ENCODE measurements at places on chromosomes 12 and 14.

- H3K4me1 ChIP-seq, result peaks cover 4% of the 10 kb centered on the region
- H3K36me3 ChIP-seq, result no peaks in the 10 kb centered on the region
- H3K4me3 ChIP-seq, result no peak overlapping the region
- DNase-seq, result no peak
- no peak overlapping the region for H3K27ac ChIP-seq
- H3K27me3 ChIP-seq, result no peaks in the 10 kb centered on the region
Observed at GRCh38 chr14:99423434-99423833, 57.2 kb downstream of the SETD3 start.

GRCh38 chr12:76901628-76902380 lies 23.0 kb upstream of the CSRP2 start:
- H3K27me3 ChIP-seq, result no peaks in the 10 kb centered on the region
- H3K36me3 ChIP-seq, result no peaks in the 10 kb centered on the region
- DNase-seq, result no peak

GRCh38 chr12:99977550-99977949 lies 7.2 kb downstream of the ANKS1B start:
- DNase-seq, result no peak
- H3K27ac ChIP-seq, result no peak overlapping the region
- no peaks in the 10 kb centered on the region for H3K36me3 ChIP-seq
- peaks cover 12% of the 10 kb centered on the region for H3K4me1 ChIP-seq
- H3K27me3 ChIP-seq, result no peaks in the 10 kb centered on the region

DNA sequence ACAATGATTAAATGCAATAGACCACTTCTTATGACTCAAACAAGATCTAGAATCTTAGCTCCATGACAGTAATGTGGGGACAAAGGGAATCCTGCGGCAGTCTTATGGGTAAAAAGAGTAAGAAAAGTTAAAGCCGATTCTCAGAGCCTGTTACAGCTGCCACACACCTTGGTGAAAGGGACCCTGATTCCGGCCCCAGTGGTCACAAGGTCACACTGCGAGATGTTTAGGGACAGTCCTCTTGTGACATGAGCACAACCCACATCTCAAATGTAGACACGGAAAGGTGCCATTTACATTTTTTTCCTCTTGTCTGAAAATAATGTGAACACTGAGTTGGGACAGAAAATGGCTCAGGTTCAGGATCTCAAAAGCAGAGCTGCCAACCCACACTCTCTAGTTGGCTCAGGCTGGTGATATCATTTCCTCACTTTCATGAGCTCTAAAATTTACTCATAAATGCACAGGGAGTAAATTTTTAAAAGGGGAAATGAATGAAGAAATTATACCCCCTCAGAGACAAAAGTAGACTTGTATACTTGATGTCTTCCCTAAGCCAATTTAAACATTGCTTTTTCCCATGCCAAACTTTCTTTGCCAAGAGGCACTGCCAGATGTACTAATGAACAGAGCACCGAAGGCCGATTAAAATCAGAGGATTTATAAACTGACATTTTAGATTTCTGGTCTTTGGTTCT lies 113.1 kb upstream of the OVCH1 start:
- H3K36me3 ChIP-seq, result no peaks in the 10 kb centered on the region
- no peaks in the 10 kb centered on the region for H3K4me1 ChIP-seq
- no peak for DNase-seq
- H3K27me3 ChIP-seq, result no peaks in the 10 kb centered on the region

GRCh38 chr14:61504901-61505300 lies 183.5 kb downstream of the PRKCH start:
- no peaks in the 10 kb centered on the region for H3K27me3 ChIP-seq
- peaks cover 8% of the 10 kb centered on the region for H3K4me1 ChIP-seq
- DNase-seq, result no peak
- H3K36me3 ChIP-seq, result no peaks in the 10 kb centered on the region

DNA sequence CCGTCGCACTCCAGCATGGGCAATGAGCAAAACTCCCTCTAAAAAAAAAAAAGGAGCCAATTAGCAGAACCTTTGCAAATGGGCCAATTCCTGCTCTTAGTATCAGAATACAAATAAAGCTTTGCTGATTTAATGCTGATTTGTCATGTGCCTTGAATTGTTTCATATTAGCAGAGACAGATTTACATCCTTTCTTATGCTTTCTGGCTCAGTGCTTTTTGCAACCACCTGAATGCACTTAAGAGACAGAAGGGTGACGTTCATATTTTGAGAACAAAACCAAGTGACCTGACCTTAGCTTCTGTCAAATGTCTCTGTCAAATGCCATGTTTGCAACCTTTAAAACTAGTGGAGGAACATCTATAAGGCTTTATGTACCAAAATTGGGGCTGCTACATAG lies 43.8 kb upstream of the YAF2 start:
- no peak for DNase-seq
- H3K27ac ChIP-seq, result no peak overlapping the region
- no peaks in the 10 kb centered on the region for H3K27me3 ChIP-seq

- no peaks in the 10 kb centered on the region for H3K27me3 ChIP-seq
- no peak for DNase-seq
- H3K36me3 ChIP-seq, result no peaks in the 10 kb centered on the region
- no peaks in the 10 kb centered on the region for H3K4me1 ChIP-seq
Observed at GRCh38 chr12:13326076-13326475, 129.6 kb downstream of the EMP1 start.

- peaks cover 6% of the 10 kb centered on the region for H3K4me1 ChIP-seq
- no peak overlapping the region for H3K4me3 ChIP-seq
- H3K36me3 ChIP-seq, result no peaks in the 10 kb centered on the region
Observed at GRCh38 chr14:54730156-54730961, 163.4 kb downstream of the SAMD4A start.

GRCh38 chr14:68718023-68718990 lies 74.6 kb downstream of the ZFP36L1 start:
- H3K36me3 ChIP-seq, result no peaks in the 10 kb centered on the region
- H3K27me3 ChIP-seq, result no peaks in the 10 kb centered on the region
- no peak overlapping the region for H3K4me3 ChIP-seq
- no peaks in the 10 kb centered on the region for H3K4me1 ChIP-seq
- DNase-seq, result no peak
- no peak overlapping the region for H3K27ac ChIP-seq

GRCh38 chr12:68745376-68745903 lies 536 bp upstream of the SLC35E3 start:
- peaks cover 17% of the 10 kb centered on the region for H3K36me3 ChIP-seq
- peaks cover 15% of the 10 kb centered on the region for H3K4me1 ChIP-seq
- H3K4me3 ChIP-seq, result peak overlapping the region; percentile 73
- no peak for DNase-seq

DNA sequence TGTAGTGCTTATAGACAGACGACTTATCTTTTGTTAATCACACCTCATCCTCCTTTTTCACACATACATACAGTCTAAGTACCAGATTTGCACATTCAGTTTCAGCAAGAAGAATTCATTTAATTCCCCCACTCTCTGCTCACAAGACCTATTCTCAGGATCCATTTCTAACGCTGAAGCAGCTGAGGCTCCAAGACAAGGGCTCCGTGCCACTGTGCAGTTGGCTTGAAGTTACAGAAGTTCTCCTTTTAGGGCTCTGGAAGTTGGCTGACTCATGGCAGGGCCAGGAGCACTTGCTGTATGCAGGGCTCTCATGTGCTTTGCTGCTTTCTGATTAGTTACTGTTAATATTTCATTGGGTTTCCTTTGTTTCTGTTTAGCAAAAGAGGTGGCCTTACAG lies 1566.9 kb upstream of the TMEM132C start:
- no peak overlapping the region for H3K27ac ChIP-seq
- H3K27me3 ChIP-seq, result no peaks in the 10 kb centered on the region
- H3K36me3 ChIP-seq, result no peaks in the 10 kb centered on the region
- no peak for DNase-seq
- no peak overlapping the region for H3K4me3 ChIP-seq

DNA sequence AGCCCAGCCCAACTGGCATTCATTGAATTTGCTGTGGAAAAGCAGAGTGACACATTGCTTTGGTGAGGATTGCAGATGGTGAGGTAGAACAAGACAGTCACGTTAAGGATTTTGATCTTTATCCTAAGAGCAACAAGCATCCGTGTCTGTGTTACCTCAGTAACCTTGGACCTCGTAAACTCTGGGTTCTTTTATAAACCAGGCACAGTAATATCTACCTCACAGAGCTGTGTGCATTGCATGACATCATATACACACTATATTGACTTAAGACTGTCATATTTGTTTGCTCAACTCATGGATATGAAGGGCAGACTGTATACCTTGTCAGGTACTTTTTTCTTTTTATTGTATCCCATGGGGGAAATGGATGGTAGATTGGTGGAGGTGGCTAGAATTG lies 156.2 kb downstream of the ETV6 start:
- H3K27ac ChIP-seq, result no peak overlapping the region
- H3K4me3 ChIP-seq, result no peak overlapping the region
- no peaks in the 10 kb centered on the region for H3K4me1 ChIP-seq
- DNase-seq, result no peak
- H3K27me3 ChIP-seq, result no peaks in the 10 kb centered on the region

DNA sequence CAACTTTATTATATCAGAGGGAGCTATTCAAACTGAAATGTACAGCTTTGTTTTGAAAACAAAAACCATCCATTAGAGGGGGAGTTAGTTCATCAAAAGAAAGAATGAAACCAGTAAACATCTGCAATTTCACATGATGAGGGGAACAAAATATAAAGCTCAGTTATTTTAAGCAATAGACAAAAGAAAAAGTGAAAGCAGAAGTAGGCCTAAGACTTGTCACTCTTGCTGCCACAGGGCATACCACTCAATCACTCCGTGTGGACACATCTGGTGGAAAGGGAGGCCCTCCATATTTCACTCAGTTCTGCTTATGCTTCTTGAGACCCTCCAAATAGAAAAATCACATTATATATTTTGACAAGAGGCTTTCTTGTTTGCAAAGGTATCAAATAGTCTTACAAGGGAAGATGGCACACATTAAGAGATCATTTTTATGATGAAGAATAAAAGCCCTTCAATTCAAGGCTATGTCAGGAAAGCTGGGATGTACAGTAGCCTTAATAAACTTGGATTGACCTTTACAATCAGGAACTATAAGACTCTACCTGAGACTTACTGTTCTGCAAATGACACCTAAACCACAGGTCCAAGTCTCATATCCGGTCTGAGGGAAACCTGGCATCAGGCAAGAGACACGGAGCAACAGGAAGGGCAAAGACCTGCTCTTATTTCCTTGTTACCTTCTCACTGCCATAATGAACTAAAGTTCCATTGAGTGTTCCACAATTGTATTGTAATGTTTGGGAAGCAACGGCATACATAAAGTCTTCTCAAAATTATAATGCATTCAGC lies 222.5 kb upstream of the GRIP1 start:
- peaks cover 7% of the 10 kb centered on the region for H3K4me1 ChIP-seq
- H3K4me3 ChIP-seq, result no peak overlapping the region
- DNase-seq, result no peak
- no peaks in the 10 kb centered on the region for H3K27me3 ChIP-seq
- H3K36me3 ChIP-seq, result no peaks in the 10 kb centered on the region
- no peak overlapping the region for H3K27ac ChIP-seq

GRCh38 chr14:101006008-101006407 lies 102.5 kb upstream of the RTL1 start:
- DNase-seq, result no peak
- no peak overlapping the region for H3K4me3 ChIP-seq
- no peaks in the 10 kb centered on the region for H3K27me3 ChIP-seq
- no peak overlapping the region for H3K27ac ChIP-seq

DNA sequence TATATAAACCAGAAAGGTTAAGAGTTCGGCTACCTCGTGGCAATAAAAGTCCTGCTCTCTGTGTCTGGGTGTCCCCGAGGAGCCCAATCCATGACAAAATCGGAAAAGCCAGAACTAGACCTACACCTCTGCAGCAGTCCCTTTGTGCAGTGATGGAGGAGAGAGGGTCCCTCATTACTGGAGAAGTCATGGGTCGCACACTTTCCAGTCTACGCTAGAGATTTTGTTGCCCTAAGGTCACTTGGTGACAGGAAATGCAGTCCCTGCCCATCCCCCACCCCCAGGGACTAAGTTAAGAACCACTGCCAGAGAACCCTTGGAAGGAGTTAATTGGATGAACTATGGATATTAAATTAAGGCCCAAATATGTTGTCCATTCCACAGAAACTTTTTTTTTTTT lies 104.4 kb upstream of the ATF7IP start:
- H3K4me3 ChIP-seq, result no peak overlapping the region
- peaks cover 49% of the 10 kb centered on the region for H3K4me1 ChIP-seq
- H3K27me3 ChIP-seq, result no peaks in the 10 kb centered on the region

- no peaks in the 10 kb centered on the region for H3K4me1 ChIP-seq
- peak overlapping the region; percentile 82 for H3K27ac ChIP-seq
- H3K4me3 ChIP-seq, result peak overlapping the region; percentile 68
- DNase-seq, result peak; percentile 45
Observed at GRCh38 chr12:24561882-24562770, 386.8 kb downstream of the BCAT1 start.

- H3K4me3 ChIP-seq, result no peak overlapping the region
- no peaks in the 10 kb centered on the region for H3K36me3 ChIP-seq
- no peaks in the 10 kb centered on the region for H3K27me3 ChIP-seq
- no peak overlapping the region for H3K27ac ChIP-seq
Observed at GRCh38 chr12:63792338-63792737, 12.6 kb downstream of the RXYLT1 start.

DNA sequence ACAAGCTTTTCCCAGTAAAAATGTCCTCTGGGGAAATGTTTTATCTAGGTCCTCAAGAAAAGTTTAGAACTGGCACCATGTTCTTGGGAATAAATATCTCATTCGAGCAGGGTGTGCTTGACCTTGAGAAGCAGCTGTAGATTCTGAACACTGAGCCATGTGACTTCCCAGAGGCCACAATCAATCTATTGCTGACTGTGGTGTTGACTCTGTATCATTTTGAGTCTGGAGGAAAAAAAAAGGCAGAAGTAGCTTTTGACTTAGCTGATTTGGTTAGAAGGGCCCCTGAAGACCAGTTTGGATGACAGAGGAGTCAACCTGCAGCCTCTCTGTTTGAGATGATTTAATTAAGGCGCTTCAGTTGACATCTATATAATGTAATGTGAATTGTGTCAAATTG lies 592.4 kb upstream of the SEL1L start:
- no peaks in the 10 kb centered on the region for H3K4me1 ChIP-seq
- no peak for DNase-seq
- no peak overlapping the region for H3K27ac ChIP-seq
- H3K36me3 ChIP-seq, result no peaks in the 10 kb centered on the region
- no peaks in the 10 kb centered on the region for H3K27me3 ChIP-seq

GRCh38 chr12:6218347-6218925 lies 18.2 kb downstream of the CD9 start:
- H3K27me3 ChIP-seq, result no peaks in the 10 kb centered on the region
- H3K4me1 ChIP-seq, result peaks cover 100% of the 10 kb centered on the region
- no peak for DNase-seq
- H3K36me3 ChIP-seq, result no peaks in the 10 kb centered on the region

GRCh38 chr14:54877015-54877702 lies 25.5 kb downstream of the GCH1 start:
- no peaks in the 10 kb centered on the region for H3K36me3 ChIP-seq
- H3K4me1 ChIP-seq, result no peaks in the 10 kb centered on the region
- no peaks in the 10 kb centered on the region for H3K27me3 ChIP-seq
- no peak for DNase-seq
- no peak overlapping the region for H3K27ac ChIP-seq
- no peak overlapping the region for H3K4me3 ChIP-seq

GRCh38 chr12:91958816-91959215 lies 186.8 kb downstream of the BTG1 start:
- H3K36me3 ChIP-seq, result no peaks in the 10 kb centered on the region
- H3K27ac ChIP-seq, result no peak overlapping the region
- H3K4me1 ChIP-seq, result no peaks in the 10 kb centered on the region
- H3K27me3 ChIP-seq, result no peaks in the 10 kb centered on the region

Data from tibial nerve (tissue), 4 donors.